Mucosa of gallbladder (tissue), 1 donor: ENCODE measurements at places on chromosomes 7 and 10. TPM values are rescaled to one million over a fixed set of nuclear protein-coding genes. Genes with fewer than 3 reads are reported as not detected.

Gene NUTM2E
- total RNA-seq: 0.06 TPM

Gene PRSS58
- total RNA-seq: not detected

Gene CHCHD2
- 293 TPM for total RNA-seq

Gene SLK
- total RNA-seq: 38.5 TPM

DNA sequence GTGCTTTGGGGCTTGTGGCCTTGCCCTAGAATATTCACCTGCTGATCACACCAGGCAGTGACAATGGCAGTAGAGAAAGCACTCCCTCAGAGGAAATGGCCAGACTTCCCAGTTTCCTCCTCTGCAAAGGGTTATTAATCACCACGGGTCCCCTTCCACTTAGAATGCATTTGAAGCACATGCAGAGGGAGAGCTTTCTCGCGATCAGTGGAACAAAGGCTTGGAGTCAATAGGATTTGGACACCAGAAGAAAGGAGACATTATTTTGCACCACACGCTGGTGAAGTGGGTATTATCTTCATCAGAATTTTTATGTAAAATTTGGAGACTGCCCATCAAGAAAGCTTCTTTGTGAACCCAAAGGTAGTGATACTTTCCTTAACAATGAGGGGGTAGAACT, 35.4 kb upstream of the INHBA start:
- no peak for DNase-seq

DNA sequence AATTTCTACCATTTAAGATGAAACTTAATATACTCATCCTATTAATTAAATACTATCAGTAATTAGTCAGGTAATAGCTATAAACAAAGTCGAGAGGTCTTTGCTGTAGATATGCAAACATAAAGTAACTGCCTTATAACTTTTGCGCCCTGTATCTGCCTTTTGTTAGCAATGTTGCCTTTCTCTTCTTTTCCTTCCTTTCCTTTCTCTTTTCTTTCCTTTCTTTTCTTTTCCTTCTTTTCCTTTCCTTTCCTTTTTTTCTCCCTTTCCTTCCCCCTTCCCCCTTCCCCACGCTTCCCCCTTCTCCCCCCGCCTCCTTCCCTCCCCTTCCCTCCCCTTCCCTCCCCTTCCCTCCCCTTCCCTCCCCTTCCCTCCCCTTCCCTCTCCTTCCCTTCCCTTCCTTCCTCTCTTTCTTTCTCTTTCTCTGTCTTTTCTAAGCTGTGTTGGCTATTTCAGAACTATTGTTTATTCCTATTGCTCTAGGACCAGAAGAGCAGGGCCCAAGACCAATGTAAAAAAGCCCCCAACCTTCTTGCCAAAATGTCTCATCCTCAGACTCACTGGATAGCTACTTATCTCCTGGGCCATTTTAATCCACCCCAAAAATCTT, 65.3 kb upstream of the DKK1 start:
- no peak for DNase-seq

DNA sequence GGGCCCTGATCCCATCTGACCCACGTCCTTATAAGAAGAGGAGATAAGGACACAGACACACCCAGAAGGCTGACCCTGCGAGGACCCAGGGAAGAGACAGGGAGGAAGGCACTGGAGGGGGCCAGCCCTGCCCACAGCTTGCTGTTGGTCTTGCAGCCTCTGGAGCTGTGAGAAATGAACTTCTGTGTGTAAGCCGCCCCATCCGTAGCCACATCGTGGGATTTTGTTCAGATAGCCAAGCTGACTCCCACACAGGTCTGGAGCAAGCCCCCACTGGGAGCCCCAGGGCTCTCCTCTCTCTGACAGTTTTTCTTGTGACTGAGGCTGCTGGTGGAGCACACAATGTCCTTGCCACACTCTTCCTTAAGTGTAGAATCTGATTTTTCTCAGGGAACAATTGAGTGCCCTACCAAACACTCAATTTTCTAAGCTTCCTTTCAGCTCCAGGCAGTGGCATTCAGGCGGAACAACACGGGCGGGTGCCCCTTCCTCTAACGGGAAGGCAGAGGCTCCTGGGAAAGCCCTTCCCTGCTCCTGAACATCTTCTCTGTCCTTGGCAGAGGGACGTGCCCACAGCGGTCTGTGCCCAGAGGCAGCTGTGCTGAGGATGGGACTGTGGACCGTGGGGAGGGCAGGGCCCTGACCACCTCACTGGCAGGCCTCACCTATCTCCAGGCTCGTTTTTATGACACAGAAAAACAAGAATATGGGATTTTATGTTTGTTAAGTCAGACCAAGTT, 160.6 kb upstream of the SHH start:
- no peak for DNase-seq

DNA sequence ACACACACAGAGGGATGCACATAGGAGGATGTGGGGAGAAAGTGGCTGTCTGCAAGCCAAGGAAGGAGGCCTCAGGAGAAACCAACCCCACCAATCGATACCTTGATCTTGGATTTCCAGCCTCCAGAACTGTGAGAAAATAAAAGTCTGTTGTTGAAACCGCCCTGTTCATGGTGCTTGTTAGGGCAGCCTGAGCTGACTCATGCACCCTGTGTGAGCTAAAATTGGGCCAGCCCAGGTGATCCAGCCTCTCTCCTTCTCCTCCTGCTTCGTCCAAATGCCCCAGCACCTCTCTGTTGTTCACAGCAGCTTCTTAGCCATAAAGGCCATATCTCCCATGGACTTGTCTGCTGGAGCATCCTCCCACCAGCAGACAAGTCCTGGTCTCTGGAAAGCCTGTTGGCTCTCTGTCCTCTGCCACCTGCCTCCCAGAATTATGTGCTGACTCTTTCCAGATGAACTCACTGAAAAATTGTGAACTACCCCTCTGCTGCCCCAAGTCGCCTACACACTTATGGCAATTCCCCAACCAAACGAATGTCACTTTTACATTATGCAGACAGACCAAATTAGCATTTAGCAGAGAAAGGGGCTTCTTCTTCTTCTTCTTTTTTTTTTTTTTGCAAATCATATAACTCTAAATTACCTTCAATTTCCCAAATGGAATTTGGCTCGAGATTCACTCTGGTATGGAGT, 30.2 kb upstream of the CARD11 start:
- DNase-seq: no peak

DNA sequence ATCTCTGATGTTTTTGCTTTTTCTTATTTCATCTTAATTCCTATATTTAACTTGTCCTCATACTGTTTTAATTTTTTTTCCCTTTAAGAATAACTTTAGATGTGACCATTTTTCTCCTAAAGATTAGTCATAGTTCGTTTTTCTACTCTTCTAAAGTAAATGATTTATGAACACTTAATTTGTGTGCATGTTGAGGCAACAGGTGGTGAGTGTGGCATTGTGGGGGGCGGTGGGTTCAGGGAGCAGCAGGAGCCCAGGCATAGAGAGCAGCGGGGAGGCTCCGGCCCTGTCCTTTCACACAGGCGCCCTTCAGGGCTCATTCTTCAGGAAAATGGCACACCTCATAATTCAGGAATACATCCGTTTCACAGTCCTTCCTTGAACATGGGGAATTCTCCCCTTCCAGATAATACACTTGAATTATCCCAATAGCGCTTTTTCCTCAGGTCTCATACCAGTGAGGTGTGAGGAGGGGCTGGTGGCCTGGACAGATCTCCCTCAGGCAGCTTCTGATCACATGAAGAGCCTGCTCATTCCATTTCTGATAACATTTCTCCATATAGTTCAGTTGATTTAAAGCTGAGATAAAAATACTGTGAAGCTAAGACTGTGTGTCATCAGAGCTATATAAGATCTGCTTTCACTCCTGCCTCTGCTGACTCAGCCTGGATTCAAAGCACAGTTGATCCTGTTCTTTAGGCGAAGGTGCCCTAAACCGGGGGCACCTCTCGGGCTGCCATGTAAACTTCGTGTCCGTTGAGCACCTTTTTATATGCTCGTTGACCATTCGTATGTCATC, 40.2 kb downstream of the CUL1 start:
- DNase-seq: no peak

DNA sequence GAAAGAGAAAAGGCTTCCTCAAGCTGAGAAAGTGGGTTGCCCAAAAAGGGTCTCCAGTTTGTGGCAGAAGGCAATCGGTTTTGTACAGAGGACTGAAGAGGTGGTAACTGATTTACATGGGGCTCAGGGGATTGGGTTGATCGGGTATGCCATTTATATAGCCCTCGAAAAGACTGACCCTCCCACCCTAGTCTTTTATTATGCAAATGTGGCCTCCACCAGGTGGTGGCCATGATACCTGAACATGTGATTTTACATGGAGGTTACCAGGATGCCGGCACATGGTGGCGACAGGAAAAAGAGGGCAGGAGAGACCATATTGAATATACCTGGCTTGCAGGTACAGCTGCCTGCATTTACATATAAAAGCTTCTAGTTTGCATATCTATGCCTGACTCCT, 36.7 kb downstream of the ATE1 start:
- no peak for DNase-seq

DNA sequence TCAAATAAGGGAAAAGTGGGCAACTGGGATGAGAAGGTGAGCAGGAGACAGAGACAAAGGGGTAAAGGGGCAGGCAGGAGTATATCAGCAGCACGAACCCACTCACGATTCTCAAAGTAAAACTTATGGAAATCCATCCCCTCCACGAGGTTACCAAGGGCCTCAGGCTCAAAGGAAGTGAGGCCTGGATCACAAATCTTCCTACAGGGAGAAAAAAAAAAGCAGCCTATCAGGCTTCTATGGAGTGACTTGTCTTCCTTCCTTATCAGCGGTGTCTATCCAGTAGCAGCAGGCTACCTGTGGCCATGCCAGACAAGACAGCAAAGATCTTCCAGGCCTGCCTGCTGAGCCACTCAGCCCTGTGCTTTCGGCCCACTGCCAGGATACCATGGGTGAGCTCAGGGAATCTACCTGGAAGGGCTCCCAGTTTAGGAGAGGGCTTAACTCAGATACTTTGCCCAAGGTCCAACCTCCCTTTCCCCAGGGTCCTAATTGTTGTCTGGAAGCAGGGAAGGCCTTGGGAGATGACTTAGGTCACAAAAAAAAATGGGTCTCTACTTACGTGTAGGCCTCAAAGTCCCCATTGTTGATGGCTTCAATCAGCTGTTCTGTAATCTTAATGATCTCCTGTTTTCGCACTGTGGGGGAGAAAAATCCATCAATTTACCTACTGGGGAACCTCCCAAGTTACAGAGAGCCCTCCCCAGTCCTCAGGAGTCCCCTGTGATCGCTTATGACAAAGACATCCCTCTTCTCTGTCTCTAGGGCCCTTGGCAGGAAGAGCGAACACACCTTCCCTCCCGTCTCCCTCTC, 5.7 kb upstream of the NDST2 start:
- no peak for DNase-seq

- no peak for DNase-seq
These were observed 1.4 kb downstream of the CPXM2 start for GRCh38 chr10:123890226-123890625.

DNA sequence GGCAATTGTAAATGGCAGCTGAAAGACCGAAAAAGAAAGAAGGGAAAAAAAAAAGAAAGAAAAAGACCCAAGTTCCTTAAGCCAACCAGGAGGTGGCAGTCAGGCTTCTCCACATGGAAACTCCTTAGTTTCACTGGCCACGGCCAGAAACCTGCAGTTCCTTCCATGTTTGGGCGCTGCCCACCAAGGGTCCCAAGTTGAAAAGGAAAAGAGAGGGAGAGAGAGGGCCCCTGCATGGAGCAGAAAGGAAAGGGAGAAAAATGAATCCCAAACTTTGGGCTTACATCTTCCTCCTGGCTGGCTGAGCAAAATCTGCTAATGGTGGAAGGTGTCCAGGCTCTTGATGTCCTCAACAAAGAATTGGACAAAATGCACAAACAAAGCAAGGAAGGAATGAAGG, 31.8 kb upstream of the ABCA13 start:
- no peak for DNase-seq

- DNase-seq: no peak
These were observed 101.2 kb upstream of the RPA3 start for GRCh38 chr7:7819442-7820247.

- no peak for DNase-seq
These were observed 1061.2 kb downstream of the KCNMA1 start for GRCh38 chr10:76576276-76576962.

DNA sequence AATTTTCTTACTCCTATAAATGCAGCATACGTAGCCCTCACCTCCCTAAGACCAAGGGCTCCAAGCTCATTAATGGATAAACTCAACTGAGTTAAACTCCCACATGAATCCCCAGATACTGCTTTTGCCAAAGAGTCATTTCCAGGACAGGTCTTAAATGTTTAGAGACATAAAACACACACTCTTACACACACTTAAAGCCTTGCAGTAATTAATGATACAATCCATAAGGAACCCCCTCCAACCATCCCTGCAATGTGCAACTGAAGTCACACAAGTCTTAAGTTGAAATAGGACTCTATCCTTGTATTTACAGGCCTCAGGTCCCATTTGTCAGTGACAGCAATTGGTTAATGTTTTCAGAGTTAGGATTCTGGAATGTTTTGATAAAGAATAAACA, 194.1 kb downstream of the FANK1 start:
- DNase-seq: no peak
